ENCODE measurements at places on chromosomes 6 and 20.

GRCh38 chr20:15759594-15759993, 813.7 kb downstream of the KIF16B start:
- DNase-seq = no peak

GRCh38 chr6:149567194-149567586, 1.0 kb downstream of the GINM1 start:
- no peak for DNase-seq

GRCh38 chr20:53497246-53497645, 96.4 kb downstream of the ZNF217 start:
- no peak for DNase-seq

- DNase-seq = no peak
These were observed 214.9 kb upstream of the RNF217 start for GRCh38 chr6:124747349-124747748.

DNA sequence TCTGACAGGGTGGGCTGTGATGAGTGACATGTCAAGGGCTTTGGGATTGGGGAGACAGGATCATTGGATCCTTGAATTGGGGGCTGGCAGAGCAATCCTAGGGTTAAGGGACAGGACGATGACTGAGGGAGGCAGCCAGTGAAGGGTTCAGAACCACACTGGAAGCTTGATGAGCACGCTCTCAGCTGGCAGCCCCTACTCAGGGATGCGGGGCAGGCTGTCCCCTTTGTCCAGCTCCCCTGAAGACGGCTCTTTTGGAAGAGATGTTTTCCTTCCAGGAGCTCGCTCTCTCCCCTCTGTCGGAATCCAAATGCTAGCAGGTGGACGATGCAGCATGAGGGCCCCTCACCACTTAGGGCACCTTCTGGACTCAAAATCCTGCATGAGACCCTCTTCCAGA, 8.4 kb downstream of the TGM3 start:
- DNase-seq = no peak
